Fibroblast of the aortic adventitia (primary cell): ENCODE measurements at places on chromosomes 11 and 22.
A peak's percentile ranks its signal among the peaks of the same experiment; 100 is the strongest.

- DNase-seq = no peak
Observed at GRCh38 chr11:69010361-69010891, 2.6 kb downstream of the MRGPRF start.

DNA sequence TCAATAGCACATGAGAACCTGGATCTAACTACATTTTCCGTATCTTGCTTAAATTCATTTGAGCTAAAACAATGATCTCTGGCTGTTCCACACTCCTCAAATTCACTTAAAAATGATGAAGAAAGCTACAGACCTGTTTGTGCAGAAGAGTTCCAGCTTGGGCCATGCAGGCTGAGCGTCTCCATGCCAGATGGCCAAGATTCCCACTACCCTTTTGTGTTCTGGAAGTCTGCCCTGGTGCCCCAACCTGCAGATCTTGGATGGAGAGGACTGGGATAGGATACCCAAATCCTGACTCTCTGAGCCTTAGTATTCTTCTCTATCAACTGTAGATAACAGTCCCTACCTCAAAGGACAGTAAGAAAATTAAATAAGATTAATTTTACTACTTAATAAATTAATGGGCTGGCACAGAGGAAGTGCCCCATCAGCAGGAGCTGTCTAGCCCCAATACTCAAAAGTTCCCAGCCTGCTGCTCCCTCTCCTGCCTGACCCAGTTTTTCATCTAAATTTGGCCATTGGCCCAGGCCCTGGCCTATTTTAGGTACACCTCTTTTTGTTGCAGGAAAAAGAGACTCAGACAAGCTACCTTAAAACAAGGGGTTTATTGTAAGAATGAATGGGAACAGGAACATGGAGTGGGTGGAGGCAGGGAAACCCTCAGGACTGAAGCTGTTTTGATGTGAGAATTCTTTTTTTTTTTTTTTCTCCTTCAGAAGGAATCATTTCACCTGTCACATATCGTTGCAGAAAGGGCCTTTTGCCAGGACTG lies 81.4 kb upstream of the GRK3 start:
- DNase-seq = no peak

DNA sequence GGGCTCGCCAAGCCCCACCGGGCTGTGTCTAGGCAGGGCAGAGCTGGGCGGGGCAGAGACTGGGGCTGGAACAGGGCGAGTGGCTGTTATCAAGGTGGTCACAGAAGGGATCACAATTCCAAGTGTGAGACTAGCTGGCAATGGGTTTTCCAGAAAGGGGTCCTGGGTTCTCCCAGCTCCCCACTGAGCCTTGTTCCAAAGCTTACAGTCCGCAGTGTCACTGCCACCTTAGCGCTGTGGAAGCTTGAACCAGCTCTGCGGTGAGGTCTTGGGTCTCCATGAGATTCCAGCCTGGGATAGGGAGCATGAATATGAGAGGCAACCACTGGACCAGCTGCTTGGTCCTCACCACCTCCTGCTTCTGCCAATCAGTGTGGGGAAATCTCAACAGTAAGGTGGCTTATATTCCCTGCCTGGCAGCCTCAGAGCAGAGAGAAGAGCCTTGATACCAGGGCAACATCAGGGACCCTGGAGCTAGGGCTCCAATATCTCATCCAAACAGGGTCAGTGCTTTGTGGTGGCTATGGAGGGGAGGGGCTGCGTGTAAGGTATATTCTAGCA lies 831 bp downstream of the CD44 start:
- peak; percentile 44 for DNase-seq

DNA sequence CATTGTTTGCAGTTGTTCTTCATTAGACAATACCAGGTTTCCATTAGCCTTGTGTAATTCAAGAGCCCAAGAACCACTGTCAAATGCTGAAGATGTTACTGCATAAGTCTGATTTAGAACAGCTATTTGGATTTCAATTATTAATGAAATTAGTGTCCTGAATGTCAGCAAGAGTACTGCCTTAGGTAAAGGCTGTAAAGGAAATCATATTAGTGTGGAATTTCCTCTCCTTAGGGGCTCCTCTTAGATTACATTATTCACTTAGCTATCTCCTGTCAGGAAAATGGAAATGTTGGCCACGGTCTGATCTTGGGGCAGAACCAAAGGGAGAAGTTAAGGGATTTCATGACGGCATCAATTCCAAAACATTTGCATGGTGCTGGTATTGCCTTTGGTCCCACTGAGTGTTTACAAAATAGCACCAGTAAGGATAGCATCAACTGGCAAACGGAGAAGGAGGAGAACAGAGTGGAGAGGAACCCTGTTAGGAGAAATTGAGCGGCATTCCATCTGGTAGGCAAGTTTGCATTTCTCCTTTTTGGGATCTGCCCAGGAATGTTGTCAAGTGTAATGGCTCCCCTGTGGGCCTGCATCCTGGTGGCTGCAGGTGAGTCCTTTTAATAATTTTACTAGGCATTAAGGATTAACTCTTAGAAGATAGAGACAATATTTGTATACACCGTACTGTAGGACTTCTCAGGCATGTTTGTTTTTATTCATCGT lies at the start of gene HTR3B:
Gene HTR3B (plus strand): TSS at position 418 of the 723 bp plus-strand sequence. CDS start 138 bp downstream, at position 556.
- DNase-seq = no peak

- DNase-seq = no peak
Observed at GRCh38 chr11:131468565-131468964, 98.2 kb downstream of the NTM start.
